ENCODE measurements at places on chromosomes 7 and 10.

DNA sequence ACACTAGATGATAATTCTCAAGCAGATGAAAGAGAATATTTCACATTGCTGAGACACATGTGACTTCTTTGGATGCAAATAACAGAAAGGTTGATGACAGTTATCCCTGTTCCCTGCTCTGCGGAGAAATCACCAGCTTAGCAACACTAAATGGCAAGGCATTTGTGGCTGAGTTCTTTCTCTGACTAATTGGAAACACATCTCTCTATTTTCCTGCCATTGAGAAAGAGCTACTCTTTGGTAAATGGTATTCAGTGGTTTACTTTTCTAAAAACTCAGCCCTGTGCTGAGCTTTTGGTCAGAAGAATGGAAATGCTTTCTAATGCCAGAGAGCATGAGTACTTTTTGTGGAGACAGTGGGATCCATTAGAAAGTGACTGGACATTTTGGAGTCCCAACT, 771.4 kb downstream of the LRMDA start:
- DNase-seq: no peak

DNA sequence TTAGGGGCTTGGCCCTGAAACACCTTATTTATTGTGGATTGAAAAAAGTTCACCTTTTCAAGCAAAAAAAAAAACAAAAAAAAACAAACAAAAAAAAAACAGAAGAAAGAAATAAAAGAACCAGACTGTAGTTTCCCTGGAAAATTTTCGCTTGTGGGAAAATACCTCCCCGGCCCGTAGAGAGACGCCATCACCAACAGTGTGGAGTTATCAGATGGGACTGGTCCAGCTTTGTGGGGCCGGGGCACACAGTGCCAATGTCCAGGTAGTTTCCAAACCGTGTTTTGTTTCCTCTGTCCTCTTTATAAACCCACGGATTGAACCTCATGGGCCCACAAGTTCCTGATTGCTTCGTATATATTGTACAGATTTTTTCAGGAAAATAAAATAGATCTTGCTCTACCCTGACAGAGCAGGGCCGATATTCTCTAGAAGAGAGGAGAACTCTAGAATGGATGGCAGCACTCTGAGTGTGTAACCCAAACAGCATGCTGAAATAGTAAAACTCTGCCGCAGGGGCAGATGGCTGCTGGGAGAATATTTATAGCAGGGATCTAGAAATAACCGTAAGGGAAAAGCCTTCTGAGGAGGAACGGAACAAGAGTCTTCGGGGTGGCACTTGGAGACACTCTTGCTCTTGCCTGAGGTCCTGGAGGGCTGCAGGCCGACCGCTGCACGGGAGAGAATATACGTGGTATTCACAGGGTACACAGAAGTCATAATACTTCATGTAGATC, 241.0 kb downstream of the FRMD4A start:
- DNase-seq: no peak

DNA sequence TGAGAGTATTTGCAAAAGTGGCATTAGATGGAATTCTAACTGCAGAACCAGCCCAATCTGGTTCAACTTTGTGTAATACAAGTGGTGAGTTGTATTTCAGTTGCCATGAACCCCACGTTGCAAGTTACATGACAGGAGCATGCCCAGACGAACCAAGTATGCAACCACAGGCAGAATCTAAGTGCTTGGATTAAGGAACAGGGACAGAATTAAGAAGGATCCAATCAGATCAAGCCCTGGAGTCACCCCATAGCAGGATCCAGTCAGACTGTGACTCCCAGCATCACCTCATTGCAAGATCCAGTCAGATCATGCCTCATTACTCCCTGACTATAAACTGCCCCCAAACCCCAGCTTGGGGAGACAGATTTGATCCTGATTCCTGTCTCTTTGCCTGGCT, 388.7 kb upstream of the NRP1 start:
- no peak for DNase-seq

- no peak for DNase-seq
Measured at GRCh38 chr10:59138052-59138451, 38.4 kb upstream of the PHYHIPL start.

GRCh38 chr7:92034116-92034515, 93.5 kb downstream of the AKAP9 start:
- no peak for DNase-seq

GRCh38 chr7:38465956-38466355, 165.2 kb downstream of the AMPH start:
- DNase-seq: no peak

- no peak for DNase-seq
Measured at GRCh38 chr10:61986788-61987492, 85.4 kb downstream of the ARID5B start.

DNA sequence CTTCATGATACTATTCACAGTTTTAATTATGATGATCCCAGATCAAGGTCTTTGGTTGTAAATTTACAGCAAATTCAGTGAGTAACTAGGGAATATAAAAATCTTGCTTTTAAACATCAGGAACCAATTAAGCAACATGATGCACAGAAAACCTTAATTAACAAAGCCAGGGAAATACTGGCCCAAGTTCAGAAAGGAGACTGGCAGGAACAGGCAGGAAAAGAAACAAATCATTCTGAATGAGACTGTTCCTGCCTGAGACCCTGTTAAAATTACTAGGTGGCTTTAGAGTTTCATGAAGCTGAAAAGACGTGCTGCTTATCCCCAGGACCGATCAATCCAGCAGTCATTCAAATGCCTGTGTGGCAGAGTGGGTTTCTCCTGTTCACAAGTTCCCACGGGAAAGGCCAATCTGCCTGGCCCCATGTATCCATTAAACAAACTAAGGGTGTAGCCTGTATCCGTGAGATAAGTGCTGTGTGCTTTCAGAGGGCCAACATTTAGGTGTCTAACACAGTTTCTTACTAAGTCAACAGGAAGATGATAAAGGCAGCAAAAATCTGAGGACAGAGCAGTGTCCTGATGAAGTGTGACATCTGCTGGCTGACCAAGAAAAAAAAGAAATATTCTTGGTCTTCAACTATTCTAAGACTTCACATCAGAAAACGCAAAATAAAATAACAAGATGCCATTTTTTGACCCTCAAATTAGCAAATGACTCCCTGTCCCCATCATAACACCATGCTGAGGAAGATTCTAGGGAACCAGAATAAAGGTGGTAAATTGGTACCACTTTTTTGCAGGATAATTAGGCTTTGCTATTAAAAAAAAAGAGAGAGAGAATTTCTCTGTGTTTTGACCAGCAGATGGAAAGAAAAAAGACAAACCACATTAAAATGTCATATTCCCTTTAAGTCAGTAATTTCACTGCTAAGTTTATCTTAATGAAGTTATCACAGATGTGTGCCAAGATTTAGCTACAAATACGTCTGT, 34.2 kb downstream of the PUS7 start:
- no peak for DNase-seq

DNA sequence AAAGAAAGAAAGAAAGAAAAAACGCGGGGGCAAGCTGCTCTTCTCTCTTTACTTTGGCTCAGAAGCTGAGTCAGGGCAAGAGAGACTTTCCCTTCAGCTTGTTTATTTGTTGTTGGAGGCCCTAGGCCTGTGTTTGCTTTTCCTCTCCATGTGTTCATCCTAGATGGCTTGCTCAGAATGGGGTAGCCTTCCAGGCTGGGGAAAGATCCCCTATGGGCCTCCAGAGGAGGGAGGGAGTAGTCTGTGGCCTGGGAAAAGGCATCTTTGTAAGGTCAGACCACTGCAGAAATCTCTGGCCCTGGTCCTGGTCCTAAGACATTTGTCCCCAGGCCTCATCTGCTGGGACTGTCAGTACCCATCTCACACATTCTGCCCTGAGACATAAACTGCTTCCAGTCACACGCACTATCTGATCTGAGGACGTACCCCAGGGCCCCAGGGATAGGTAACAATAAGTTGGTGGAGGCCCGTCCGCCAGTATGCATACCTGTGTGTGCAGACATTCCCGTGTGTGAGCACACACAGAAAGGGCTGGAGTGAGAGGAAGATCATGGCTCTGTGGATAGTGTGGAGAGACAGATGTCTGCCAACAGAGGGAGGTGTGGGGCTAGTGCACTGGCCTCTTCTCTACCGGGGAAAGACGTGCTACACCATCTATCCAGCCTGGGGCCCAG, 4.9 kb upstream of the SCD start:
- DNase-seq: peak; percentile 21

GRCh38 chr7:152054367-152055230, 29.1 kb downstream of the GALNT11 start:
- no peak for DNase-seq

- DNase-seq: peak; percentile 22
Measured at GRCh38 chr10:11560076-11560709, 51.3 kb downstream of the USP6NL start.

- DNase-seq: no peak
Measured at GRCh38 chr7:116698930-116699721, 27.1 kb downstream of the MET start.

DNA sequence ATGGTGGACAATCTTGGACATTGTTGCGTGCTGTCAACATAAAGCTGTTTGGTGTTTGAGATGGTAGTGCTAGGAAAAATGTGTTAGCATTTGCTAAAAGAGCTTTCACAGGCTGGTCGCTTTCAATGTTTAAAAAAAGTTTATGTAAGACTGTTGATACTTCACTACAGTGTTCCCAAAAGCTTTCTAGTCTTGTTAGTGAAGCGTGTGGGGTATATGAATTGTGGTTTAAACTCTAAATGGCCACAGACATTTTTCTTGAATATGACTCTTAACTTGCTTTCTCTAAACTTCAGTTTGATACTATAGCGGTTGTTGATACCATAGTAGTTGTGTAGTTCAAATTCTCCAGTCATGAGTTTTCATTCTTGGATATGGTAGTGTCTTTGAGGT, 44.9 kb downstream of the MCU start:
- DNase-seq: no peak

- DNase-seq: no peak
Measured at GRCh38 chr7:34075523-34076370, 170.4 kb downstream of the BMPER start.

DNA sequence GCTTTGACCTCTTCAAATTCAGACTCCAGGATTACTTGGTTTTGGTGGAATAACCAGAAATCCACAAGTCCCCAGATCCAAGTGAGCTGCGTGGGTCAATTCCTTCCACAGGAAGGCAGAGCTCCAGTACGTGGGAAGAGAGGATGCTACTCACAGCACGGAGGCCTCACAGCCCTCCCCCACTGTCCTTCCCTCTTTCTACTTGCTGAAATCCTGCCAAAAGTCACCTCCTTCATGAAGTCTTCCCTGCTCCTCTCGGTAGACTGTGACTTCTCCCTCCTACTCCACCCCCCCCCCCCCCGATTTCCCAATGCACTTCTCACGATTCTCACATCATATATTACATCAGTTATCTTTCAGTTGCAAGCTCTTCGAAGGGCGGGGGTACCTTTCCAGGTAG, 12.3 kb downstream of the CAMK2G start:
- no peak for DNase-seq

- DNase-seq: no peak
Measured at GRCh38 chr10:25701652-25702051, 232.4 kb upstream of the MYO3A start.

Measured in GM19239 (cell line).